ENCODE measurements at places on chromosomes 12 and 14. TPM values are rescaled to one million over a fixed set of nuclear protein-coding genes. Genes with fewer than 3 reads are reported as not detected.

Gene LHX5
- not detected for polyA plus RNA-seq

- peak; percentile 51 for DNase-seq
These were observed 20.2 kb upstream of the CLEC4D start for GRCh38 chr12:8493084-8493483.

- DNase-seq: peak; percentile 77
These were observed 7.8 kb upstream of the AMN start for GRCh38 chr14:102914474-102915291.

Gene TC2N
- 29.2 TPM for polyA plus RNA-seq

- DNase-seq: no peak
These were observed 22.0 kb downstream of the POU6F1 start for GRCh38 chr12:51195841-51196240.

DNA sequence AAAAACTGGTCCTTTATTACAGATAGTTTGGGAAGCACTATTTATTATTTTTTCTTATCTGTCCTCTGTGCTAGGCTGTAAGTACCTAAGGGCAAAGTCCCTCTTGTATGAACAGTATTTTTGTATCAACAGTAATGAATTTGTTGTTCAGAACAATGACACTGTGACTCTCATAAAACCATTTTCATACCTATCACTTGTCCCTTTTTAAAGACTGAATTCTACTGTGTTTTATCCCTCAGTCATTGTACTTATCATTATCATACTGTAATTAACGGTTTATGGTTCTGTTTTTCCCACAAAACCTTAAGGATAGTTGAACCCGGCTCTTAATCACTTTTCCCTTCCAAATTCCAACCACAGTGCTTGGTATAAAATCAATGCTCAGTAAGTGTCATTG lies 69.4 kb downstream of the SRGAP1 start:
- DNase-seq: no peak

DNA sequence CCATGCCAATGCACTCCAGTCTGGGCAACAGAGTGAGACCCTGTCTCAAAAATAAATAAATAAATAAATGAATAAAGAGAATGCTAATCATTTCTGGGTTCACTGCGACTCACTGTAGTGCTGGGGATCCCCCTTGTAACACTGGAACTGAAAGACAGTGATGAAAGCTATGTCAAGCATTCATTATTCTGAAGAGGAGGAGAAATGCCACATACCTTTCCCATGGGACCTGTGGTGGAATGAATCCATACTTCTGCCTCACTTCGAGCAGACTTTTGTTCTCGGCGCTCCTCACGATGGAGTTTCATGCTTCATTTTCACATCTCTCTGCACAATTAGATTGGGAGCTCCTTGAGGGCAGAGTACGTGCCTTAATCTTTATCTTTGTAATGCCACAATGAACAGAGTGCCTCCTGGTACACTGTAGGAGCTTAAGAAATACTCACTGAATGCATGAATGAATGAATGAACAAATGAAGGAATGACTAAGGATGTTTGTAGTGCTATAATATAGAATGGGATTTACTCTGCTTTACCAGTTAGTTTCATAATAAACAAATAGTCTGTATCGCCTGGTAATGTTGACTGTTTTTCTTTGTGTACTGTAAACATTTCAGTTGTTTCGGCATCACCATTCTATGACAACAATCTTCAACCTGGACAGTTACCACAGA lies 45.8 kb downstream of the DRAM1 start:
- no peak for DNase-seq

All from left lung (tissue), 14 donors.